Tibial nerve (tissue), 4 donors: ENCODE measurements at places on chromosomes 1 and 21.

DNA sequence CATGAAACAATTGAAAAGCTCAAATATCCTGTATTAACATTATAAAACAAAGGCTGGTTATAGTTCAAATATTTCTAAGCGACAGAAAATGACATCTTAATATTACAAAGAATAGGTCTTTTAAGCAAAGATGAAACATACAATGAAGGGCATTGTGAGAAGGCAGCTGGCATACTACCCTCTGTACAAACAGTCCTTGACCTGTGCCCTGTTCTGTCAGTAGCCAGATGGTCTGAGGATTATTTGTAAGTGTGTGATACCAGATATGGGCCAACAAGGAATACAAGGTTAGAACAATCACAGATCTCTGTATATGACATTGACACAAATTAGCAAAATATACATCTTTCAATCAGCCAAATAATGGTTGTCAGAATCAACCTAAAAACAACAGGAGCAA lies 1350.4 kb downstream of the AMY1C start:
- no peak for DNase-seq

DNA sequence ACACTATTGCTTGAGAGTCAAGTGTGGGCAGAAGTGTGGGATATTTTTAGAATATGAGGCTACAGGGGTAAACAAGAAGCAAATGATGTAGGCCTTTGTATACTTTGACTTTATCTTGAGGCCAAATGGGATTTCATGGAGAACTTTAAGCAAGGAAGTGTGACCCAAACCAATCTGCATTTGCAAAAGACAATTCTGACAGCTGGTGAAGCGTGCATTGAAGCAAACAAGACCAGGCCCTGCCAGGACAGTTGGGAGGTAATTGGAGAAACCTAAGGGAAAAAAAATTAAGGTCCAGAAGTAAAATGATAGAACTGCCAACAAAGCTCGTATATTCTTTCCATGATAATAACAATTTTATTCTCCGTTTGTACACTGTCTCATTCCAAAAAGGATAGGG lies 168.3 kb downstream of the TM2D1 start:
- DNase-seq = no peak

DNA sequence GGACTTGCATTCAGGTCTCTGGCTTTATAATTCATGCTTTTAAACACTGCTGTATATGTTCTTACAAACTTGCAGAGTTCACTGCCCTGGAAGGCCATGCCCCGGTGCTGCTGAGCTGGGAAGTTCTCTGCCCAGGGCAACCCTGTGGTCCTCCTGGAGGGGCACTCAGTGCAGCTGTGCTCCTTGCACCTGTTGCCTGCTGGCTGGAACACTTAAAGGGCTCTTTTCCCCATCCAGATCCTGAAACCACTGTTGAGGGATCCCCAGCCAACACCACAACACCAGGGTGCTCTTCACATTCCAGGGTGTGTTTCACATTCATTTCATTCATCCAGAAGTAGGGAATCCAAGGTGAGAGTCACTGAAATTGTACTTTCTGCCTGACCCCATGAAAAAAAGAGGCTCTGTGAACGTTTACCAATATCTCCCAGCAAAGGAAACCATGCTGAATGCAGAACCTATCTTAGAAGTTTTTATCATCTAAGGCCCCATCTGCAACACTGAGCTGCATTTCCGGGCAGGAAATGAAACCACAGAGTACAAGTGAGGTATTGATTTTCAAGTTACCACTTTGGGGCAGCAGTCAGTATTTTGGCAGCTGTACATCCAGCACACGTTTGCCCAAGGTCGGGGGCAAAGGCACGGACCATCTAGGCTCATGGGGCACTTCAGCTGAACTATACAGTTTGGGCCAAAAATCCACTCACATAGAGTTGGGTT lies 16.4 kb upstream of the KIAA0040 start:
- no peak for DNase-seq

GRCh38 chr1:28877132-28877781 lies 37.1 kb upstream of the EPB41 start:
- peak; percentile 47 for DNase-seq

- DNase-seq = no peak
These were observed 6.3 kb upstream of the SGIP1 start for GRCh38 chr1:66527686-66528085.

DNA sequence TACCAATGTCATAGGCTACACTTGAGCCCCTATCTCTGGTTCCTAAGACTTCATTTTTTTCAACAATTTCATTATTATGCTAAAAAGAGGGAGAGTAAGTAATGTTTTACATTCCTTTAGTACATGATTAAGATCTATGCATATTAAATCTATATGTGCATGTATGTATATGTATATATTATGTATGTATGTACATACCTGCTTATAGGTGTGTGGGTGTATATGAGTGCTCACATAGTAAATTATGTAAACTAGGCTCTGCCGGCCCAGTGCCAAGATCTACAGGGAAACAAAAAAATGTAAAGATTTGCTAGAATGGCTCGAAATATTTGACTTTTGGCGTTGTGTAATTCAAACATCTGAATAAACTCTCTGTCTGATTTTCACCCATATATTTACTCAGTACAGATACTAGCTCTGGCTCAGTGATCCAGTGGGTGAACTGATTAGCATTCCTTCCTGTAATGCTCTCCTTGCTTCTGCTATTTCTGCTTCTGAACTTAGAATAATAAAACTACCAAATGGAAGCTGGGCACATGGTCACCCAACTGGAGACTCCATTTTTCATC lies 113.1 kb upstream of the FGGY start:
- DNase-seq = no peak

- no peak for DNase-seq
These were observed at the start of gene ARHGEF10L for GRCh38 chr1:17539477-17540254. ARHGEF10L (plus strand) TSS chr1:17539698; CDS start chr1:17580596, 40,898 bp downstream.

DNA sequence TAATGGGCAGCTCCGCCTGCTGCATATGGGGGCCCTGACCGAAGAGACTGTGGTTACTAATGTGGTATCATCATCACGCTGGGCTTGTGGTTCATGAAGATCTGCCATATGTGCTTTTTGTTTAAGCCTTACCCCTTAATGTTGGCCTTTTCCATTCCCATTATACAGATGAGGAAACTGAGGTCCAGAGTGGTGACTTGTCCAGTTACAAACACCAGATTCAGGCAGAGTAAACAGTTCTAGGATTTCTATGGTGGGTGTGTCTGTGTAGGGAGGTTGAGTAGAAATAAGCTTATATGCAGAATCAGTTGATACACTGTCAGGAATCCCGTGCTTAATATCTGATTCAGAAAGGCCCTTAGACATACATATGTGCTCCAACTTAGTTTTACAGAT lies 691 bp downstream of the UTP11 start:
- DNase-seq = no peak
